ENCODE measurements at places on chromosomes 16 and 17.

DNA sequence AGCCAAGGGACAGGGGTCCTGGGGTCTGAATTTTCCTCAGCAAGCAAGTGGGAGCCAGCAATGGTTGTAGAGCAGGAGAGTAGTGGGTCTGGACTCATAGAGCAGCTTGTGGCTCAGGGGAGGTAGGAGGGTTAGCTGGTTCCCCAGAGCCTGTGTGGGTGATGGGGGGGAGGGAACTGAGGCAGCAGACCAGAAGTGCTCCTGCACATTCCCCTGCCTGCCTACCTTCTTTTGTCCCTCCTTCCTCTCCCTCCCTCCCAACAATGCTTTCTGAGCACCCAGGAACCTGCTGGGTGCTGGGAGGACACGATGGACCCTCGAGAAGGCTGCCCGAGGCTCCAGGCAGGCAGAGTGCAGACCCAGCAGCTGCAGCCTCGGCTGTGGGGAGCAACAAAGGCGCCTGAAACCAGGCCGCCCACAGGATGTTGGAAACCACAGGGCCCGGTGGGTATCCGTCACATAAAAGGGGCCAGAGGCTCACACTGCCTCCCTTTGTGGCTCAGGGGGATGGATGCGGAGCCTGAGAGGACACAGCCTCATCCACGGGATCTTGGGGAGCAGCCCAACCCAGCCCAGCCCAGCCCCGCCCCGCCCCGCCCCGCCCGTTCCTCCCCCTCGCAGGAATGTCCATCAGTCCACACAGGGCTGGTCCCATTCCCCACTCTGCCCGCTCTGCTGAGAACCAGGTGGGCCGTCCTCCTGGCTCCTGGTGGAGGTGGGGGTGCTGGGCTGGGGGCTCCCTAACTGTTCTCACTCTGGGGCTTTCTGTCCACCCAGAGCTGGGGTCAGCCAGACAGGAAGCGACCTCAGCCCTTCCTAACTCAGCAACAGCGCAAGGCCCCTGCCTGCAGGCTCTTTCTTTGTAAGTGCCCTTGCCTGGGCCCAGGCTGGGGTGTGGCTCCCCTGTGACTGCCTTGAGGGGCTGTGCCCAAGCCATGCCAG is 1.7 kb upstream of the NLRC3 start:
- DNase-seq = no peak

- DNase-seq = no peak
Measured at GRCh38 chr16:83878838-83879237, 20.1 kb upstream of the MLYCD start.

- DNase-seq = no peak
Measured at GRCh38 chr16:70736465-70737376, 50.9 kb upstream of the MTSS2 start.

DNA sequence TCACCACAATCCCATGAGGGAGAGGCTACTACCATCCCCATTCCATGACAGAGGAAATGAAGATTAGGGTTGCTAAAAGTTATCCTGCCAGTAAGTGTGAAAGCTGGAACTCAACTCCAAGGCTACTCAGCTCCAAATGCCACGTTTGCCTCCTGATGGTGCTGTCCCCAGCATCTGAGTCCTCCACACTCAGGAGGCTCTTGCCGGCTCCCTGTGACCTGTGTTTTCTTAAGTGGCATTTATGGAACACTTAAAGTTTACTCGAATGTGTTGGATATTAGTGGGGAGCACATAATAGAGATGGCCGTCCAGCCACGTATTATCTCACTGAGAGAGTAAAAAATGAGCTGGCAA is 267.9 kb downstream of the CBLN1 start:
- no peak for DNase-seq

DNA sequence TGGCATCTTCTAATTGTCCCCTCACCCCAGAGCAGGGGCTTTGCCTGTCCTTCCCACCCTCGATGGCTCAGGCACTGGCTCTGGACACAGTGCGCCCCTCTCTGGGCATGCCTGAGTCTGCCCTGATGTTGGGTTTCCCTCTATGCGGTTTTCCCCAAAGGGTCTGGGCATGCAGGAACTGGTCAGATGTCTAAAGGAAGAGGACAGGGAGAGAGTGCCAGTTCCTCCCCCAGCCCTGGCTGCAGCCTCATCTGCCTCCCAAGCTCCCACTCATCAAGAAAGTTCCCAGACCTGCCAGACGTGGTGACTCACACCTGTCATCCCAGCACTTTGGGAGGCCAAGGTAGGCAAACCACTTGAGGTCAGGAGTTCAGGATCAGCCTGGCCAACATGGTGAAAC is 41.3 kb upstream of the PABPN1L start:
- no peak for DNase-seq

GRCh38 chr16:11824362-11824761 is 27.0 kb downstream of the RSL1D1 start:
- DNase-seq = no peak

- DNase-seq = no peak
Measured at GRCh38 chr17:45040459-45040858, 11.0 kb downstream of the DCAKD start.

Measured in colonic mucosa (tissue), 4 donors.